ENCODE measurements at places on chromosomes 3 and 15. TPM values are rescaled to one million over a fixed set of nuclear protein-coding genes. Genes with fewer than 3 reads are reported as not detected.

The PYGO1 gene
- 5.1 TPM for total RNA-seq

The CPNE9 gene
- not detected for total RNA-seq

The SPSB4 gene
- total RNA-seq: not detected

The FEZF2 gene
- total RNA-seq: not detected

The GJD2 gene
- not detected for total RNA-seq

The SOX14 gene
- not detected for total RNA-seq

The MEIS2 gene
- 12.5 TPM for total RNA-seq

The SPTSSB gene
- 2.4 TPM for total RNA-seq

The NOX5 gene
- total RNA-seq: 0.31 TPM

The EIF5A2 gene
- total RNA-seq: 6.0 TPM

The LRRFIP2 gene
- 99.7 TPM for total RNA-seq

The HGD gene
- total RNA-seq: not detected

The ITIH3 gene
- total RNA-seq: 3.7 TPM

The ZPLD1 gene
- not detected for total RNA-seq

The GOLGA6L7 gene
- not detected for total RNA-seq

The CIDEC gene
- not detected for total RNA-seq

The SLC9C1 gene
- total RNA-seq: not detected

The SNRK gene
- total RNA-seq: 30.1 TPM

The ST3GAL6 gene
- total RNA-seq: 3.9 TPM

The UBA5 gene
- total RNA-seq: 22.1 TPM

The CHRFAM7A gene
- not detected for total RNA-seq

The IL17RB gene
- 0.57 TPM for total RNA-seq

The CASR gene
- not detected for total RNA-seq

The ESYT3 gene
- 2.9 TPM for total RNA-seq

The GLT8D1 gene
- 31.9 TPM for total RNA-seq

The FILIP1L gene
- 23.5 TPM for total RNA-seq

The INSYN1 gene
- total RNA-seq: 1.4 TPM

The AP3B2 gene
- not detected for total RNA-seq

The ACP3 gene
- 83.6 TPM for total RNA-seq

The CLSTN2 gene
- 2.3 TPM for total RNA-seq

The MEX3B gene
- total RNA-seq: 0.26 TPM

The NEK10 gene
- total RNA-seq: 12.4 TPM

The ITIH4 gene
- 2.3 TPM for total RNA-seq

The GOLGA6L25 gene
- not detected for total RNA-seq

The KNL1 gene
- 4.6 TPM for total RNA-seq

The CADPS gene
- total RNA-seq: not detected

The UROC1 gene
- total RNA-seq: not detected

The ERICH6 gene
- total RNA-seq: not detected

The NTRK3 gene
- 0.09 TPM for total RNA-seq

The C2CD4B gene
- total RNA-seq: 0.44 TPM

The RTP1 gene
- total RNA-seq: not detected

The TM4SF18 gene
- 2.1 TPM for total RNA-seq

The FETUB gene
- total RNA-seq: 0.26 TPM

The C2CD4A gene
- 1.8 TPM for total RNA-seq

The GAP43 gene
- total RNA-seq: not detected

All from esophagus squamous epithelium (tissue), 5 donors.